Renal pelvis (tissue), 12 donors: ENCODE measurements at places on chromosomes 11 and 22. TPM values are rescaled to one million over a fixed set of nuclear protein-coding genes. Genes with fewer than 3 reads are reported as not detected.

- no peak for DNase-seq
These were observed 26.2 kb downstream of the LRP4 start for GRCh38 chr11:46892109-46892508.

ISX gene
- polyA plus RNA-seq = 0.28 TPM

DNA sequence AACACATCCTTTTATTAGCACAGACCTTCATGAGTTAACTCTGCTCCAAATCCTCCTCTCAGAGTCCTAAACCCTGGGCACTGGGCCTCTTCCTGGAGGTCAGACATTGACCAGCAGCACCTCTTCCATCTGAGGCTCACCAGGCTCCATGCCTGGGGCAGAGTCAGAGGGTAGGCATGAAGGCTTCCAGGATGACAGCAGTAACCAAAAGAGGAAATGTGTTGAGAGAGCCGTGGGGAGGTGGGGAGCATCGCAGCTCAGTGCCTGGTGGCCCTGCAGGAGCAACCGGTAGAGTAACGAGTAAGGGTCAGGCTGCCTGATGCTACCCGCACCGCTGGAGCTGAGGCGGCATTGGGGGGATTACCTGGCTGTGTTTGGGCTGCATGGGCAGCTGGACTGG is 9.4 kb upstream of the NAV2 start:
- DNase-seq = no peak

DNA sequence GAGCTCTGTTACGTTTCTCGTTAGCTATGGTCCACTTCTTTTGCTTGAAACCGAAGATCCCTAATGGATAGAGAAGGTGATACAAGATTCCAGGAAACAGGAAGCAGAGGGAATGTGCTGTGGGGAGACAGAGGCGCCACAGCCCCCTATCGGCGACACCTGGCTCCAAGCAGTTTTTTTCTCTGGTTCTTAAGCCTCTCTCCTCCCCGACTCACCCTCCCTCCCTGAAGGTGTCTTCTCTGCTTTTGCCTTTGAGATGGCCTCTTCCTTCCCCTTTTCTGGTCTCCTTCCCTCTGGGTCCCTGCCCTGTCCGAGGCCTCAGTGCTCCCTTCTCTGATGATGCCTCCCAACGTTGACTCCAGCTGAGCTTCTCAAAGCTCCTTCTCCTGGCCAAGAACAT is 14.2 kb upstream of the APOBEC3A start:
- no peak for DNase-seq

ZNF215 gene
- 4.4 TPM for polyA plus RNA-seq

GRCh38 chr22:30245181-30245984 is 1.2 kb downstream of the LIF start:
- DNase-seq = no peak

SLC17A6 gene
- polyA plus RNA-seq = not detected

DNA sequence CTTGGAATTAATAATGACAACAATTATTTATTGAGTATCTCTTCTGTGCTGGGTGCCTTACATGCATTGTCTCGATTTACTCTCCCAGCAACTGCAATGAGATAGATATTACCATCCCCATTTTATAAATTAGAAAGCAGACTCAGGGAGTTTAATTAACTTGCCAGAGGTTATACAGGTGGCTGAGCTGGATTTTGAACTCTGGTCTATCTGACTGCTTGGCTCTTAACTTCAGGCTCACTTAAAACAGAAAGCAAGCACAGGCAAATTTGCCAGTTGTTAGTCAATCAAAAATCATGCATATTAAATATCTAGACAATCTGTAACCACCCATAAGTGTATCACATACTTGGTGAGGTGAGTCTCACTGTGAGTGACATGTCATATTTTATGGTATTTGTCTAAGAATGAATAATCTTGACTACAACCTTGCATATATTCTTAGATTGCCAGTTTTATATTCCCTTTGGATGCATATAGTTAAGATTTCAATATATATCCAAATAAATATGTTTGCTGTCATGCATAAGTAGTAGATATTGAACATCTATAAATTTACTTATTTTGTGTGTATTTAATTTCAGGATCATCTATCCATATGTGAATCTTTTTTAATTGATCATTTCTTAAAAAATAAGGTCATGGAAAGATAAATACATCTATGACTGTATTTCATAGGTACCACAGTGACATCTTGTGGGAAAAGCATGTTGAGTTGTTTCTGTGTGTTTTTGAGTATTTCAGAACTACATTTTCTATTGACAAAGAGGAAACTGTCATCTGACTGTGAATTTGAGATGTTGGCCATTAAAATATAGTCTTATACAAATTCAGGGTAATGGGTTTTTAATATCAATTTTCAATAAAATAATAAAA is 112.0 kb upstream of the ARHGAP42 start:
- peak; percentile 45 for DNase-seq

GRCh38 chr11:34730544-34731295 is 109.8 kb downstream of the EHF start:
- DNase-seq = no peak

- no peak for DNase-seq
These were observed 6.8 kb downstream of the RNF214 start for GRCh38 chr11:117239295-117239694.

DNA sequence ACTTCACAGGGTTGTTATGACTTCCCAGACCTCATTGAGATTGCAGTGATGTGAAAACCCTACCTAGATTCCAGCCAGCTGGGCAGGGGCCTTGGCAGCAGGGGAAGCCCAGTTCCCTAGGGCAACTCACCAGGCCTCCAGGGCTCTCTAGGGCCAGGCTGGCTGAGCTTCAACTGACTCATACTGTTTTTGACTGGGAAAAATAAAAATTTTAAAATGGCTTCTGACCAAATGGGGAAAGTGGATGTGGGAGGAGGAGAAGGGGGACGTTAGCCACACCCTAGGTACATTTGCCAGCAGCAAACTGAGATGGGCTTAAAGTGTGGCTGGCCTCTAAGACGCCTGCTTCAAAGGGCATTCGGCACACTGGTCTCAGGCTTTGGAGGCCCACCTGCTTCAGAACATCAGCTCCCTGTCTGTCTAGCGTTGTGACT is 39.0 kb downstream of the BMAL1 start:
- no peak for DNase-seq

DNA sequence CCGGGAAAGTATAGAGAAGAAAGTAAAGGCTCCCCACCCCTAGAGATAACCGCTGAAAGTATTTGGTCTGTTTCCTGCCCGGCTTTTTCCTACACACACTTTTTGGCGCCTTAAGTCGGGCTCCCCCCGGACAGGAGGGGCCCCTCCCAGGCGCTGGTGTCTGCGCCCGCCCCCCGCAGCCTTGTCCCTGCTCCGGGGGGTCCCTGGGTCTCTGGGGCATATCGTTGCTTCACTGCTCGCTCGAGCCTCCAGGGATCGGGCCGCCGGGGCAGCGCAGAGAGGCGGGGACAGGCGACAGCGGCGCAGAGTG is 928 bp upstream of the CRACR2B start:
- no peak for DNase-seq

DNA sequence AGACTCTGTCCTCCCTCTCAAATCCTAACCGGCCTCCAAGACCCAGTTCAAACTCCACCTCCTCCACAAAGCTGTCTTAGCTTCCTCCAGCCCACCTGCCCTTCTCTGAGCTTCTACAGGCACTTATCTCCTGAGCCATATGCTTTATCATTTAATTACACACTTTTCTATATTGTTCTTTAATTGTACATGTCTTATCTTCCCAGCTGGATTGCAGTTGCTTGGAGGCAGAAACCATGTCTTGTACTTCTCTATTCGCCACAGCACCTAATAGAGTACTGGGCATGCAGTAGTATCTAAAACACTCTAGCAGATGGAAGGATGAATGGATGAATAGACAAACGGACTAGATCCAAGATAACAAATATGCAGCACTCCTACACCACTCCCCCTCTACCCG is 11.3 kb downstream of the TRIM29 start:
- DNase-seq = no peak

- DNase-seq = no peak
These were observed 17.7 kb upstream of the MICAL2 start for GRCh38 chr11:12092714-12093113.

DNA sequence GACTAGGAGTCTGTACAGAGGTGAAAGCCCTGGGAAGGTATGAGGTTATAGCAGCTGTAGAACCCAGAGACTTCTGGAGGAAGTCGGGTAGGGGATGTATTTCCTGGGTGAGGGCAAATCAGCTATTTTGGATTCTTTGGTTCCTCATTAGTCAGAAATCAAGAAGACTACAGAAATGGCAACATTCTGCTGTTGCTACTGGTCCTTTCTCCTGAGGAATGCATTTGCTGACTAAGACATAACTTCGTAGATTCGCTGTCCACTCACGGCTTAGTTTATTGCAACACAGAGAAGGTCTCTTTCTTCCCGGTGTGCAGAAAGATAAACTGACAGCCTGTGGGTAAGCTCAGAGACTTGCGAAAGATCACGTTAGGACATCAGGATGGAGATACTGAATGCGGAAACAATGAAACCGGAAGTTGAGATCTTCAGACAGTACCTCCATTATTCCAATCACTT is 25.3 kb upstream of the SESN3 start:
- no peak for DNase-seq

- no peak for DNase-seq
These were observed 14.9 kb downstream of the USP47 start for GRCh38 chr11:11856638-11857037.

OR52E8 gene
- polyA plus RNA-seq = not detected

GAB2 gene
- 19.8 TPM for polyA plus RNA-seq

PRRG4 gene
- polyA plus RNA-seq = 5.8 TPM

- DNase-seq = no peak
These were observed 196.4 kb upstream of the POU2AF2 start for GRCh38 chr11:111049131-111049530.

DNA sequence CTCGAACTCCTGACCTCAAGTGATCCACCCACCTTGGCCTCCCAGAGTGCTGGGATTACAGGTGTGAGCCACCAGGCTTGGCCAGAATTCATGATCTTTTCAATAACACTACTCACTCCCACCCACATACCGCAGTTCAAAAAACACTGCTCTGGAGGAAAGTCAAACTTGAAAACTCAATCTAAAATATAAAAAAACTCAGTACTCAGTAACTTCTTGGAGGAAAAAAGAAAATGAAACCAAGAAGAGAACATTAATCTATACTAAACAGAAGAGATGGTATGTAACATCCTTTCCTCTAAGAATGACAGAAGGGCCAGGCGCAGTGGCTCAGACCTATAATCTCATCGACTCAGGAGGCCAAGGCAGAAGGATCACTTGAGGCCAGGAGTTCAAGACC is 58.3 kb downstream of the MRTFA start:
- no peak for DNase-seq

DNA sequence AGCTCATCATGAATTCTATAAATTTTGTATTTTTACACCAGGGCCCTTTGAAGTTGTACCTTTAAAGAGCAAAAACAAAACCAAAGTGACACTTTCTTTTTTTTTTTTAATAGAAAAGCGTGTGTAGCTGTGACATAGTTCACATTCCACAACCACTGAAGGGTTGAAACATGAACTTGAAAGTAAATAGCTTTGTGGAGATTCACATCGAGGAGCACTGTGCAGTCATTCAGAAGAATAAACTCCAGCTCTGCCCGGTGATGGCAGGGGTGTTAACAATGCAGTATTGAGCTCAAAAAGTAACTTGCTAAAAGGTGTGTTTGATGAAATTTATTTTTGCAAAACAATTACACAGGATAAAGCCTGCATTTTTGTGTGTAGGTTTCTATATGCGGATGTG is 1166.2 kb downstream of the TBC1D22A start:
- peak; percentile 75 for DNase-seq

DNA sequence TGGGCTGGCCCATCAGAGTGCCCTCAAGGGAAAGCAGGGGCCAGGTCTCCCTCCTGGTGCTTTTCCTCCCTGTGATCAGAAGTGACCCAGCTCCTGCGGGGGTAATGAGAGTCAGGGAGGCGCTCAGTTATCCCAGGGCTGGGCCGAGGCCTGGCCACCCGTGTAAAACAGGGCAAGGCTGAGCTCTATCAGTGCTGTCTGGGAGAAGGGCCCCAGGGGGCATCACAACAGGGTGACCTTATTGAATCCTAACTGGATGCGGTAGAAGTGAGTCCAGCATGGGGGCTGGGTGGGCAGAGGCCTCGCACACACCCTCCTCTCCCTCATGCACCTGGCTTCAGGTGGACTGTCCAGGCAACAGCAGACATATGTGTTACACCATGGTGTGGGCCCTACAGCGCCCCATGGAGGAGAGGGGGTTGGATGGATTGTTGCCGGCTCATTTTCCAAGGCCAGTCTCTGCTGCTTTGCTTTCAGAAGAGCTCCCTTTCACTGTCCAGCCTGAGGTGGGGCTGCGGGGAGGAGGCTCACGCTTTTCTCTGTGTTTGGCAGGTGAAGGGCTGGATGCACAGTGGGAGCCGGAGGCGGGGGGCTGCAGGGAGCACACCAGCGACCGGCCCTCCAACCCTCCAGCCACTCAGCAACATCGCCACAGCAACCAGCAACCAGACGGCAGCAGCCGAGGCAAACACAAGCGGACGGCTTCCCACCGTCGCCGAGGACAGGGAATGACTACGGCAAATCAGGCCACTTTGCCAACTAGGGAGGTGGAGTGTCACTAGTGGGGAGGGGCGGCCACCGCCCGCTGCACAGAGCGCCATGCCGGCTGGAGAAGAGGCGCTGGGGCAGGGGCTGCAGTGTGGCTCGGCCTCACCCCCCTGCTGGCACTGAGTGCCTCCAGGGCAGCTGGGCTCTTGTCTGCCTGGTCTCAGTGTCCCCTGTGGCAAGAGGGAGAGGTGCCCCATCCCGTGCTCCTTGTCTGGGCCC is 24.7 kb downstream of the GNAZ start:
- no peak for DNase-seq

GRCh38 chr11:44347538-44347937 is 37.6 kb upstream of the ALX4 start:
- no peak for DNase-seq

GRCh38 chr11:47155879-47156278 is 20.8 kb downstream of the ARFGAP2 start:
- DNase-seq = no peak

GRCh38 chr11:3896644-3897043 is 41.2 kb downstream of the STIM1 start:
- no peak for DNase-seq

- no peak for DNase-seq
These were observed 8.9 kb downstream of the IMMP1L start for GRCh38 chr11:31500560-31500959.

CCDC81 gene
- polyA plus RNA-seq = 0.85 TPM

DNA sequence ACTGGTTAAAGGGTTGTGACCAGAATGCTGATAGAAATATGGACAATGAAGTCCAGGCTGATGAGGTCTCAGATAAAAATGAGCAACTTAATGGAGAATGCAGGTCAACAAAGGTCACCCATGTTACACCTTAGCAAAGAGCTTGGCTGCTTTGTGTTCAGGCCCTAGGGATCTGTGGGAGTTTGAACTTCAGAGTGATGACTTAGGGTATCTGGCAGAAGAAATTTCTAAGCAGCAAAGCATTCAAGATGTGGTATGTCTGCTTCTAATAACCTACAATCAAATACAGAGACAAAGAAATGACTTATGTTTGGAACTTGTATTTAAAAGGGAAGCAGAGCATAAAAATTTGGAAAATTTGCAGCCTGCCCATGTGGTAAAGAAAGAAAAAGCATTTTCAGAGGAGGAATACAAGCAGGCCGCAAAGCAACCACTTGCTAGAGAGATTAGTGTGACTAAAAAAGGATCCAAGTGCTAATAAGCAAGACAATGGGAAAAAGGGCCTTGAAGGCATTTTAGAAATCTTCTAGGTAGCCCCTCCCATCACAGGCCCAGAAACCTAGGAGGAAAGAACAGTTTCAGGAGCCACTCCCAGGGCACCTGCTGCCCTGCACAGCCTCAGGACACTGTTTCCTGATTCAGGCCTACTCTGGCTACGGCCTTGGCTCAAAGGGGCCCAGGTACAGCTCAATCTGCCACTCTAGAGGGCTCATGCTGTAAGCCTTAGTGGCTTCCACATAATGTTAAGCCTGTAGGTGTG is 41.3 kb downstream of the TNKS1BP1 start:
- no peak for DNase-seq

GRCh38 chr22:49703990-49704344 is 123.7 kb downstream of the BRD1 start:
- no peak for DNase-seq
